ENCODE measurements at places on chromosomes 12 and 14.

- DNase-seq: no peak
These were observed 19.3 kb downstream of the CYP46A1 start for GRCh38 chr14:99703381-99703780.

GRCh38 chr12:89309815-89310214, 42.5 kb downstream of the DUSP6 start:
- DNase-seq: peak; percentile 10

GRCh38 chr12:104494793-104495158, 38.0 kb downstream of the CHST11 start:
- no peak for DNase-seq

DNA sequence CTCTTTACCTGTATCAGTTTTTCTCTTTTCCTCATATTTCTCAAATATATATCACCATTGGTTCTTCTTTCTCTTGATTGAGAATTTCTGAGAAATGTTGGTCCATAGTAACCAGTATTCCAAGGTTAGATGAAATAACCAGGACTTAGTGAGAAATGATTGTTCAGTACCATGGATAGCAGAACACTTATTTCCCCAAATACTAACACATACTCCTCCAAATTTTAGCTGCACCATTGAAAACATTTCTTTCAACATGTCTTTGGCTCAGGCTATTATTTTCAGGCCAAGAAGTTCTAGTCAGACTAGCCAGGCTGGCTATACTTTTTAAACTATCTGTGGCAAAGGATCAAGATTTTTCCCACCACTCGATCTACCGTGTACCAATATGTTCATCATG, 113.3 kb downstream of the PTPRO start:
- DNase-seq: no peak

DNA sequence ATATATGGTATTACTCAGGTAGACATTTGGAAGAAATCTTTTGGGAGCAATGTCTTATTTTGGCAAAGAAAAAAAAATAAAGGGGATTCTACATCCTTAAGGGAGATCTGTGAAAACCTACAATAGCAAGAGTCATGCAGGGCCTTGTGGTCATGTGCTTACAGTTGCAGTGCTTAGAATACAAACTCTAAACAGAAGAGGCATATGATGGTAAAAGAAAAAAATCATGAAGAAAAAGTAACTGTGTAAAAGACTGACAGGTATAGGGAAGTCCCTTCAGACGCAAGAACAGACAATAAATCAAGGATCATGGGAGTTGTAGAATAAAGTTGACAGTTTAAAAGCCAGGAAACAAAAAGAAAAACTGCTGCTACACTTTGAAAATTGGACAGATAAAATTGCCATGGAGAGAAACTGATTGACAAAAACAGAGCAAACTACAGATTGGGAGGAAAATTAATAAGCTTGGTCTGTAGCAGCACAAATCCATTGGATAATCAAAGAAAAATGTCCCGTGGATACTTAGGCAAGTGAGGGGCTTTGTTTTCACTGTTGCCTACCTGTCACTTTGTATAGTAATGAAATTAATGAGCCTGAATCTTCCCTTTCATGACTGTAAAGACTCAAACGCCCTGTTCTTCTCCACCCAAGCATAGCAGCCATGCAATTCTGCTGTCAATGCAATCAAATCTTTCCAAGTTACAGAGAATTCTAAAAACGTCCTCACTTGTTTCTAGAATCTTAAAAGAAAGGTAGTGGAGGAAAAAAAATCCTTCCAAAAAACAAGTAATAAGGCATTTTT, 402.0 kb downstream of the SYT1 start:
- DNase-seq: no peak

GRCh38 chr12:85849344-85849743, 13.1 kb upstream of the RASSF9 start:
- no peak for DNase-seq

- DNase-seq: peak; percentile 78
These were observed 429.0 kb downstream of the LRIG3 start for GRCh38 chr12:58491306-58491705.

GRCh38 chr14:70735043-70735442, 74.3 kb downstream of the MAP3K9 start:
- peak; percentile 27 for DNase-seq

- DNase-seq: peak; percentile 67
These were observed 224.3 kb downstream of the ITPR2 start for GRCh38 chr12:26608706-26609105.
